ENCODE measurements at places on chromosomes 6 and 20.

DNA sequence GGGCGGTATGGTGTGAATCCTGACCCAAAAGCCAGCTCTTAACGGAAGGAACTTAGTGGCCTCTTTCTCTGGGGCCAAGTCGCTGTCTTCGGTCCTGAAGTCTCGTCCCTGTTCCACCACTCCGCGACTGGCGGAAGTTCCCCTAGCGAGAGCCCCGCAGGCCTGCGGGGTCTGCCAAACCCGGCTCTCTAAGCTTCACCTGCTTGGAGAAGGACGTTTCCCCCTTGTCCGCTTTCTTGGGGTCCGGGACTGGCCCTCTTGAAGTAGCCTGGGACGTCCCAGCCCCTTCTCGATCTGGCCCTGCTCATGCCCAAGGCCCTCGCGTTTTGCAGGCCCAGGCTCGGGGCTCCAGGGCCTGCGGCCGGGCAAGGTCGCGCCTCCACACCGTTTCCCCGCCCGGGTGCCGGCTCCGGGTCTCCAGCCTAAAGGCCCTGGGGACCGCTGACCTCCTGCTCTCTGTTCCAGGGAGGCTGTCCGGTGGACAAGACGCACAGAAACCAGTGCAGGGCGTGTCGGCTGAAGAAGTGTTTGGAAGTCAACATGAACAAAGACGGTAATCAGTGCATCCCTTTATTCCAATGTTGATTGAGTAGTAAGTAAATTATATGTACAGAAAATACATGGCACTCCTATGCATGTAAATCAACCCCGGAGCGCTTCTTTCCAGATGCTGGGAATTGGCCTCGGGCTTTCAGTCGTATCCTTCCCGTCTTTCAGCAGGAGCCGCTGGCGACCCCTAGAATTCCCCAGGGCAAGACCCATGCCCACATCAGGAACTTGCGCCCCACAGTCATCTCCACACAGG is 8.8 kb downstream of the NR2E1 start:
- peak; percentile 61 for DNase-seq

- no peak for DNase-seq
Observed at GRCh38 chr6:650098-650497, 6.8 kb downstream of the HUS1B start.

DNA sequence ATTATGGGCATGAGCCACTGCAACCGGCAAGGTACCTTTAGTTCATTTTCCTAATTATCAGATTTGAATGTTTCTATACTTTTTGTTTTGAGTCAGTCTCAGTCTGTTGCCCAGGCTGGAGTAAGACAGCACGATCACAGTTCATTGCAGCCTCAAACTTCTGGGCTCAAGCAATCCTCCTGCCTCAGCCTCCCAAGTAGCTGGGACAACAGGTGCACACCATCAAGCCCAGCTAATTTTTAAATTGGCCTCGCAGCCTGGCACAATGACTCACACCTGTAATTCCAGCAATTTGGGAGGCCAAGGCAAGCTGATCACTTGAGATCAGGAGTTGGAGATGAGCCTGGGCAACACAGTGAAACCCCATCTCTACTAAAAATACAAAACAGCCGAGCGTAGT is 24.4 kb downstream of the STAU1 start:
- DNase-seq: no peak

DNA sequence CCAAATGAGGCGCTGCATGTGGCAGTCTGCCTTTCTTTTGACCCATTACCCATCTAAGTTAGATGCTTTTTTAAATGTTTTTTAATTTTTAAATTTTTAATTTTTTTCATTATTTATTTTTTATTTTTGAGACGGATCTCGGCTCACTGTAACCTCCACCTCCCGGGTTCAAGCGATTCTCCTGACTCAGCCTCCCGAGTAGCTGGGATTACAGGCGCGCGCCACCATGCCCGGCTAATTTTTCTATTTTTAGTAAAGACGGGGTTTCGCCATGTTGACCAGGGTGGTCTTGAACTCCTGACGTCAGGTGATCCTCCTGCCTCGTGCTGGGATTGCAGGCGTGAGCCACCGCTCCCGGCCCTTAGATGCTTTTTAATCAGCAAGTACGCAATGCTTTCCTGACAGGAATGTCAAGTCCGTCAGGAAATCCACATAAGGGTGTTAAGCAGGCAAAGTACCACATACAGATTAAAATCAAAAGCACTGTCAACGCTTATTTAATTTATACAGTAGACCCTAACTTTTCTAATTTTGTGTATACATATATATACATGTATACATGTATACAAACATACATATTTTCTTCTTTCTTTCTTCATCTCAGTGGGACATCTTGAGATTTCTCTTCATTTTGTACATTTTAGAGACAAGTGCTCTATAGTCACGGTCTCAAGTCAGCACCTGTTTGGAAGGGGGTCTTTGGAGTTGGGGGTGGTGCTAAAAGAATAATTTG is 995 bp upstream of the GSTA4 start:
- peak; percentile 41 for DNase-seq

GRCh38 chr6:164926686-164927085 is 382.7 kb downstream of the C6orf118 start:
- DNase-seq: no peak

- DNase-seq: no peak
Observed at GRCh38 chr6:70396796-70397729, 16.2 kb upstream of the FAM135A start.
